H54 (cell line): ENCODE measurements at places on chromosomes 13 and 19.
A peak's percentile ranks its signal among the peaks of the same experiment; 100 is the strongest.

DNA sequence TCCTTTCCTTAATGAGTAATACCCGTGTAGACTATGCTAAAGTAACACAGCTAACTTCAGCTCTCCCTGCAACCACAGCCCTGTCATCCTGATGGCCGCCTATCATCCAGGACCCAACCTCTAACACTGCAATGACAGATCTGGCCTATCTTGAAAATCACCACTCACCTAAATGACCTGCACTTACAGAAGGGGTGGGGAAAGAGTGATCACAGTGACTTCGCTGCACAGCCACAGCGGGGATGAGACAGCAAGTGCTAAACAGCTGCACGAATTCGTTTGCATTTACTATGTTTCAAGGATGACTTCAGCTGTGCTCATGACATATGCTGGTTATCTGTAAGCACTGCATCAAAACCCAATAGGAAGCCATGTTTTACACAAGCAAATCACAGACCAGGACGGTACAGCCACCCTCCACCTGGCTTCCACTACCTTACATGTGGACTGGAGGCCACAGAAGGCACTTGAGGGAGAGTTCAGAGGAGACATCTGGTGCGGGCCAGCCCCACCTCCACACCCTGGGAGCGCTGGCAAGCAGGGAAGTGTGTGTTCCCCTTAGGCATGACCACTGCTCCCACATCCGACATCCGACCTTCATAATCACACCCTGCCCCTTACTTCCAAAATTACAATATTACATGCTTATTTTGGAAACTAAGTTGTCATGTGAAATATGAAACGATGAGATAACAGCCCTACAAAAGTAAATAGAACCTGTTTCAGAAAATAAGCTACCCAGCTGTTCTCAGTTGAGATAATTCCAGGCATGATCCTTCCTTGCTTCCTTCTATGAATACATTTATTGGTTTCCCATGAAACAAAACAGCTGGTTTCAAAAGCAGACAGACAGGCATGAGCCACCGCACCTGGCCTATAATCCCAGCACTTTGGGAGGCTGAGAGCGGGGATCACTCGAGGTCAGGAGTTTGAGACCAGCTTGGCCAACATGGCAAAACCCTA lies 95.7 kb downstream of the STK24 start:
- no peak for DNase-seq

DNA sequence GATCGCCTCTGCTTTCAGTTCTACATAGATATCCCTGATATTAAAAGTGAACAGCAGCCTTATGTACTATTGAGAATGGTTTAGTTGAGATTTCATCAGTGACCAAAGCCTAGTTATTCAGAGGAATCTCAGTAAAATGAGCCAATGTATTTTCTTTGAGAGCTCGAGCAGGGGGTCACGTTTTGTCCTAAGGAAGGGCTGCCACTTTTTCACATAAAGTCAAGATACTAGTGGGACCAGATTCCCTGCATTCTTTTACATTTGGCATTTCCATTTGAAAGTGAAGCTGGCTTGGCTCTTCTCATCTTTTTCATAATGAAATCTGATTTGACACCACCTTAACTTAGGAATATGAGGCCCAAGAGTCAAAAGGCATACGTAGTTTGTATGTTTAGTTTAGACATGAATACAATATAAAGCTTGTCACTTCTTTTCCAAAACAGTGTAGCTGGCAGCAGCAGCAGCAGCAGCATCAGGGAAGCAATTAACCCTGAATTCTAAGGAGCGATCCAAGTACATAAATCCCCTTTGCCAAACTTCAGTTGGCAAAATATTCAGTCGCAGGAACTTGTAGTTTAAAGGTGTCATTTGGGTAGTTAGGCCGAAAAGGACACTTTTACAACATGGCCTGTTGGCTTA lies 1752.2 kb upstream of the PCDH20 start:
- DNase-seq = no peak

GRCh38 chr19:16895467-16896145 lies 6.8 kb downstream of the F2RL3 start:
- DNase-seq = no peak

GRCh38 chr19:32891609-32892008 lies 22.0 kb upstream of the SLC7A9 start:
- no peak for DNase-seq

GRCh38 chr13:99356262-99357091 lies 49.3 kb upstream of the GPR183 start:
- peak; percentile 33 for DNase-seq

GRCh38 chr19:53866865-53867224 lies 838 bp upstream of the MYADM start:
- DNase-seq = no peak

DNA sequence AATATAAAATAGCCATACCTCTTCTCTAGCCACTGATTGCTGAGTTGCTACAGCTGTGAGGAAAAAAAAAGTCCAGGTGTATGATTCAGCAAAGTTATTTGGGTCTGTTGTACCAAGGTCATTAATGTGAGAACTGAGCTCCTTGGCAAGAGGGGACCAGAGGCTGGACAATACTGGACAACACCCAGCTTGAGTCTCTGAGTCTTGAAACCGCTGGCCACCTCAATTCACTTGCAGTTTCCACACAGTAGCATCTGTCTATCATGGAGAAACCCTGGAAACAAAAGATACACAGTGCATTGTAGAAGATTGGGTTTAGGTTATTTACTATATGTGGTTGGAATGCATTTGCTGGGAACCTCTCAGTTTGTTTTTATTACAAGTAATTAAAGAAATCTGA lies 60.4 kb downstream of the WDFY2 start:
- no peak for DNase-seq

GRCh38 chr19:49475995-49476880 lies 2.2 kb downstream of the FLT3LG start:
- no peak for DNase-seq

DNA sequence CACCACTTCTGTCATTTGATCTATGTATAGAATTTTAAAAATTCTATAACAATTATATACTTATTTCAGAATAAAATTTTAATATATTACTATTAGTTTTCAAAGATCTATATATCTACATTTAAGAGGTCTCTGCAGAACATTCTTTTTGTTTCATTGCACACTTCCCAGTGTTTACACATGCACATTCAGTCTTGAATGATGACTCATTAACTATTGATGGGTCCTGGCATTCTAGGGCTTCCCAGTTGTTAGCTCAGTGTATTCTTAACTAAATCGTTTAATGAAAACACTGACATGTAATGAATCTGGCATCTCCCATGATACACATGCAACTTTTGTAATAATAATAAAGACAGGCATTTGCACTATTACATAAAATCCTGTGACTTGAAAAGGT lies 324.6 kb downstream of the KLF12 start:
- no peak for DNase-seq

DNA sequence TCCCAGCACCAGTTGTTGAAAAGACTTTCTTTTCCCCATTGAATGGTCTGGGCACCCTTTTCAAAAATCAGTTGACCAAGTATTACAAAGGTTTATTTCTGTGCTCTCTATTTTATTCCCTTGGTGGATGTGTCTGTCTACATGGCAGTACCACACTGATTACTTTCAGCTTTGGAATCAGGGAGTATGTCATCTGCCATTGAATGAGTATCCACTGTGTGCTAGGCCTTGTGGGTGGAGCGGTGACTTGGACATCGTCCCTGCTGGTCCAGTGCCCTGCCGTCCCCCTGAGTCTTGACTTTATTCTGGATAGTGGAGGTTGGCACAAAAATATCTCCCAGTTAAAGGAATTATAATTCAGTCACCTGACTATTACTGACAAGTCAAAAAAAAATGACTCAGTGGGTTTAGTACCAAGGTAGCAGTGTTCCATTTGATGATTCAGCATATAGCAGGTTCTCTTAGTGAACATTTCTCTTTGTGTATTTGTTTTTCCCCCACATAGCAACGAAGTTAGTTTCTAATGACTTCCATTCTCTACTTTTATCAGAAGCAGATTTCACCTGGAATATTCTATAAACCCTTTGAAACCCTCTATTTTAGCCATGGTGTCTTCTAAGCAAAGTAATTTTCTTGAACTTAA lies 3.9 kb downstream of the UPF3A start:
- DNase-seq = peak; percentile 38

GRCh38 chr13:57123681-57124080 lies 17.0 kb upstream of the PRR20A start:
- DNase-seq = no peak

- DNase-seq = no peak
Measured at GRCh38 chr19:19578252-19578651, 40.2 kb downstream of the CILP2 start.

DNA sequence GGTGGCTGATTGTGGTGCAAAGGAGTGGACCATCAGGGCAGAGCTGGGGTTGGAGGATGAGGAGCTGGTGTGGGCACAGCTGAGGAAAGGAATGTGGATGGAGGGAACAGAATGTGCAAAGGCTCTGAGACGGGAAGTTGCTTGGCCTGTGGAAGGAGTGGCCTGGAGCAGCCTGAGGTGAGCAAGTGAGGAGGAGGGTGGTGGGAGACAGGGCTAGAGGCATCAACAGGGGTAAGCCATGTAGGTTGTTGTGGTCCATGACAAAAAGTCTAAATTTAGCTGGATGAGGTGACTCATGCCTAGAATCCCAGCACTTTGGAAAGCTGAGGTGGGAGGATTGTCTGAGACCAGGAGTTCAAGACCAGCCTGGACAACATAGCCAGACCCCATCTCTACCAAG lies 9.5 kb downstream of the CYP4F22 start:
- DNase-seq = no peak

DNA sequence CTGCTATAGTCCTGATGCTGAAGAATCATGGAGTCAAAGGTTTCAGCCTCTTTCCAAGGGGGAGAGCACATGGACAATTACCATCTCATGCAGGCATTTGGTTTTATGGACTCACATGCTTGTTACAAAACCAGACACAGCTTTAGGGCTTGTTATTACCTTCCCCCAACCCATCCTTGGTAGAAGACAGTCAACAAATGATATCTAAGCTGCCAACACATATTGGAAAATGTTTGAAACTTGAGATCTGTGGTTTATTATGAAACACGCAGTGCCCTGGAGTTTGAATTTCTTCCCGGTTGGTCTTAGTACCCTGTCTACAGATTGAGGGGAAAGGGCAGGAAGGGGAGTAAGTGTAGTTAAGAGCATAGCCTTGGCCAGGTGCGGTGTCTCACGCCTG lies 12.5 kb upstream of the CYP2A6 start:
- DNase-seq = no peak

GRCh38 chr19:28956421-28956820 lies 256.5 kb downstream of the UQCRFS1 start:
- no peak for DNase-seq

DNA sequence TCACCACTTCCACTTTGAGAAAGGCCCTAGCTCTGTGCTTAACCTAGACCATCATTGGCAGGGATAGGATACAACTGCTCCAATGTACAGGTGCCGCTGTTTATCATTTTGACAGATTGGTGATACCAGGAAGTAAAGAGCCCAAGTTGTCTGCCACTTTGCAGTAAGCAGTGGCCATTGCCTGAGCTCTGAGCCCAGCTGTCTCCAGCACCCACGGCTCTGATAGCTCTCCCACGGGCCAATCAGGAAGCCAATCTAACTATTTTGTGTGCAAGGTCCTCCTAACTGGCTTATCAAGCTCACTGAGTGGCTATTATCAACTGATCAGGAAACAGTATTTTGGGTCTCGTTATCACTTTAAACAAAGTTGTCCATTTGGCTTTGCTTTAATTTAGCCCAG lies 181.1 kb downstream of the DCT start:
- no peak for DNase-seq

- DNase-seq = no peak
Measured at GRCh38 chr13:99160415-99160814, 40.2 kb upstream of the UBAC2 start.

GRCh38 chr19:39834287-39834841 lies 402 bp upstream of the DYRK1B start:
- no peak for DNase-seq

DNA sequence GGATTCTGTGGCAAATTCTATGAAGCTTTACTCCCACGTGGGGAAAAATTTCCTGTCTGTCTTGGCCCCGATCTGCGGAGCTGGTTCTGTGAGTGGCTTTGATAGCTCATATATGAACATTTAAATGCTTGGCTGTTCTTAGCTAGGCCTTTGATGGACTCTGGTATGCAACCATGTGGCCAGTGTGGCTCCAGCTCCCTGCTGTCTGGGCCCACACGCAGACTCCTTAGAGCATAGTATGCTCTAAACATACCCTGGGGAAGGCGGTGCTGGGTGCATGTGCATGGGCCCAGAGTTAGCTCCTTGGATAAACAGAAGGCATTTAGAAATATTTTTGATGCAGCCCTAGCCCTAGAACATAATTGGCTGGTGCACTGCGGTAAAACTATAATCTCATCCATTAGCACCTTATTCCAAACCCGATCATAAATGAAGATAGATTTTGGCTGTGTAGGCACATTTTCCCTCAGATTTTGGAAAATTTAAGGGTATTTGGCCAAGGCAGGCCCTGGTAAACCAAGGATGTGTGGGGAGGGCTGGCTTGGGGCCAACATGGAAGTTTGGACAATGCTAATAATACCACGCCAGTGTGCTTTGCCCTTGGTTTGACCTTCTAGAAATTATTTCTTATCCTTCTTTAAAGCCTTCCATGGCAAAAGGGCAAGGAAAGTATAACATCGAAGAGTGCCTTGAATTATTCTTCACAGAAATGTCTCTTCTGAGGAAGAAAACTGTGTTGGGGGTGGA lies 153.5 kb downstream of the LMO7 start:
- DNase-seq = no peak

DNA sequence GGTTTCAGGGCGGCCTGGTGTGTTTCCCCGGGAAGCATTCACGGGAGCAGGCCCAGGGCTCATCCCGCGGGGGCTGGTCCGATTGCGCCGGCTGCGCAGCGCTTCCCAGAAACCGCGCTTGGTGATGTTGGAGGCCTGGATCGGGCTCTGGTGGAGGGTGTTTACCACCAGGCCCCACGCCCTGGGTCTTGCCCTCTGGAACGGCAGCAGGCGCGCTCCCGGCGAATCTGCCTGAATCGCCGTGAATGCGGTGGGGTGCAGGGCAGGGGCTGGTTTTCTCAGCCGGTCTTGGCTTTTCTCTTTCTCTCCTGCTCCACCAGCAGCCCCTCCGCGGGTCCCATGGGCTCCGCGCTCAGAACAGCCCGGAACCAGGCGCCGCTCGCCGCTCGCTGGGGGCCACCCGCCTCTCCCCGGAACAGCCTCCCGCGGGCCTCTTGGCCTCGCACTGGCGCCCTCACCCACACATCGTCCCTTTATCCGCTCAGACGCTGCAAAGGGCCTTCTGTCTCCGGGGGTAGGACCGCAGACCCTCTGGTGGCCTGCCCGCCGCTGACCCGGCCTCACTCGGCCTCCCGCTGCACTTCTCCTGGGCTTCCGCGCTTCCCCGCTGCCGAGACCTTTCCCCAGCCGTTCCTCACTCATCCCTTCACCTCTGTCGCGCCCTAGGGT lies 69.4 kb upstream of the GJB6 start:
- no peak for DNase-seq

- no peak for DNase-seq
Measured at GRCh38 chr13:41580345-41580744, 123.0 kb downstream of the RGCC start.

DNA sequence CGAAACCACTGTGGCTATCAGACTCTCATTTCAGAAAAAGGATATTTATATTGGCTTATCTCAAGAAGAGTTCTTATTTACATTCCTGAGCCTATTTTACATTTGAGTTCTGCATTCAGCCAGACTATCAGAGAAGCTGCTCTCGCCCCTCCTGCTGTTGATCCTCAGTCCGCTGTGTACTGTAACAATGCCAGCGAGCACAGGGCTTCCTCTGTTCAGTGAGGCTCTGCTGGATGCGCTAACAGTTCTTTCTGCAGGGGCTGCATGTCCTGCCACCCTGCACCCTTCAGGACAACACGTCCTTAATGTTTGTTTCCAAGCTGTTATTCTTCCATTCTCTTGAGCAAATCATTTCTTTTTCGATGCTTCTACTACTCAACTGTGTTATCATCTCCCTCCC lies 463.7 kb upstream of the SGCG start:
- DNase-seq = no peak

GRCh38 chr13:94362411-94362909 lies 117.0 kb downstream of the DCT start:
- DNase-seq = peak; percentile 73
